Activated naive CD4-positive, alpha-beta T cell (primary cell): ENCODE measurements at places on chromosomes 7 and 10.
A peak's percentile ranks its signal among the peaks of the same experiment; 100 is the strongest.

- DNase-seq: no peak
Measured at GRCh38 chr7:39845006-39845405, 105.0 kb upstream of the CDK13 start.

GRCh38 chr10:132971448-132972148 is 29.2 kb upstream of the CFAP46 start:
- DNase-seq: no peak

GRCh38 chr7:7791523-7791922 is 73.1 kb upstream of the RPA3 start:
- no peak for DNase-seq

GRCh38 chr7:69076566-69076965 is 521.7 kb upstream of the AUTS2 start:
- DNase-seq: no peak

- no peak for DNase-seq
Measured at GRCh38 chr10:132058111-132058745, 7.5 kb upstream of the JAKMIP3 start.

DNA sequence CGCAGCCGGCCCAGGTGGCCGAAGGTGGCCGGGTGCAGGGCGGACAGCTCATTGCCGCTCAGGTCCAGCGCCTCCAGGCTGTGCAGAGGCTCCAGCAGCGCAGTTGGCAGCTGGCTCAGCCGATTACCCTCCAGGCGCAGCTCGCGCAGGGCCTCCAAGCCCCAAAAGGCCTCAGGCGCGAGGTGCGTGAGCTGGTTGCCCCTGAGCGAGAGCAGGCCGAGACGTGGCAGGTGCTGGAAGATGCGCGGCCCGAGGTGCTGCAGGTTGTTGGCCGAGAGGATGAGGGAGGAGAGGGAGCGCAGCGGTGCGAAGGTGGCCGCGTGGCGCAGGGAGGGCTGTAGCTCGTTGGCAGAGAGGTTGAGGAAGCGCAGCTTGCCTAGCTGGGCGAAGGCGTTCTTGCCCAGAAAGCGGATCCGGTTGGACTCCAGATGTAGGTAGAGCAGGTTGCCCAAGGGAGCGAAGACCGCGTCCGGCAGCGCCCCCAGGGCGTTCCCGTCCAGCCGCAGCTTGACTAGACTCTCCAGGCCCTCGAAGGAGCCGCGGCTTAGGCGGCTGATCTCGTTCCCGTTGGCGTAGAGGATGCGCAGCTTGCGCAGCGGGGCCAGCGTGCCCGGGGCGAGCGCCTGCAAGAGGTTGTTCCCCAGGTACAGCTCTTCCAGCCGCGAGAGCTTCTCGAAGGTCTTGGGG is 923 bp downstream of the TRIL start:
- DNase-seq: no peak

DNA sequence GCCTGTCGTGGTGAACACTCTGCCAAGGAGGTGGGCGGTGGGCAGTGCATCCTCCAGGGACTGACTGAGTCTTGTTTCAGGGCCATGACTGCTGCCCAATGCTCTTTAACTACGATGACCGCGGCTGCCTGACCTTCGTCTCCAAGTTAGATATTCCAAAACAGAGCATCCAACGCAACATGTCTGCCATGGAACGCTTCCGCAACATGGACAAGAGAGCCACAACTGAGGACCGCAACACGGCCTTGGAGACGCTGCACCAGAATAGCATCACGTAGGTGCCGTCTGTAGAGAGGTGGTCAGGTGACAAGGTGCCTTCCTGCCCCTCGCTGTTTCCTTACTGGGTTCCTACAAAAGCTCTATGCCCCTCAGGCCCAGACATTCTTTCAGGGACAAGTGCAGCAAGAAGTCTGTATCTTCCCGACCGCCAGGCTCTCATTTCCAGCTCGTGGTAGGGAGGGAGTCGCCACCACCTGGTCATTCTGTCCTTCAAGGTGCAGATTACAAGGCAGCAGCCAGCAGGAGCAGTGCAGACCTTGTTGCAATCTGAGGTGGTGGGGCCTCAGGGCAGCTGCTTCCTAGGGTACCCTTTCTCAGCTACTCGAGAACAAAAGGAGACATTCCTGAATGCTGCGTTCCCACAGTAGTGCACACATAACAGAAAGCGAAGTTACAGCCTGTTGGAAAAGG is 14.9 kb upstream of the ARPC1B start:
- no peak for DNase-seq

DNA sequence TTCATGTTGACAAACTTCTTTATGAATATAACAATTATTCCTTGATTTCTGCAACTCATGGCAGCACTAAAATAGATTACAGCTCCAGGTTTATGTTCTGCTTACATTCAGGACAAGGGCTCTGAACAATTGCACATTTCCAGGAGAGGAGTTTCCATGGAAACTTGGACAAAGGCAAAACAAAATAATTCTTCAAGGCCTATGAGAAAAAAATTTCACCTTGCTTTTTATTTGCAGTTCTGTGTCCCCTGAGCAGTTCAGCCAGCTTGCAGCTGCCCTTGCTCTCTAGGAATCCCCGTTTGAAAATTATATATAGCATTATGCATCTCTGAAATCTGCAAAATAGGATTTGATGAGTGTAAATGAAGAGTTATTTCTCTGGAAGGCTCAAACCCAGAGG is 71.7 kb downstream of the ARL4A start:
- no peak for DNase-seq

DNA sequence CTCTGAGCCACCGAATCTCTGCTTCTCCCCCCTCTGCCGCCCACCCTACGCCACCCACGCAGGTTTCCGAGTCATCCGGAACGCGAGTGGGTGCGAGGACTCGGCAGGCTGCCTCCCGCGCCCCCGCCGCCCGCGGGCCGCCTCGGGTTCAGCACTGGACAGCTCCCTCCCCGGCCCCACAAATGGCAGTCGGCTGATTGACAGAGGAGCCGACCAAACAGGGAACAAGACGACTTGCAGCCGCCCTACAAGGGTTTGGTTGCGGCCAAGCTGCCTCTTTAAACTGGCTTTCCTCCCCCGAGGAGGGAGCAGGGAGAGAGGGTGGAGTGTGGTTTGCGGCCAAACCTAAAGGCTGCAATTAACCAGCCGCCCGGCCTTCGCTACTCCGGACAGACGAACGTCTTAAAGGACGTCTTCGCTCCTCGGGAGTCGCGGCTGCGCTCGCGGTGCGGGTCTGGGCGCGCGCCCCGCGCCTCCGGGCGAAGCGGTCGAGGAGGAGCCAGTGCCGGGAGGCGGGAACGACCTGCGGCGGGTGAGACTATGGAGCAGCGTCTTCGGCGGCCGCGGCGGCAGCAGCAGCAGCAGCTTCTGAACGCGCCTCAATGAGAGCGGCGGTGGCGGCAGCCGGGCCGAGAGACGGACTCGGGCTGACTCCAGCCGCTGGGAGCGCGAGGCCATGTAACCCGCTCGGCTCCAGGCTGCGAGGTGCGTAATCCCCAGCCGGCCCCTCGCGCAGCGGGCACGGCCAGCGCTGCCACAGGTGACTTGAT is at the start of gene GPR158:
GPR158 (plus strand) TSS at position 541 of the 770 bp plus-strand sequence. CDS start 420 bp downstream, outside the sequence.
- peak; percentile 26 for DNase-seq

GRCh38 chr10:118882741-118883140 is 128.0 kb upstream of the CACUL1 start:
- no peak for DNase-seq

- peak; percentile 48 for DNase-seq
Measured at GRCh38 chr10:74589226-74589673, 237.2 kb upstream of the KAT6B start.

DNA sequence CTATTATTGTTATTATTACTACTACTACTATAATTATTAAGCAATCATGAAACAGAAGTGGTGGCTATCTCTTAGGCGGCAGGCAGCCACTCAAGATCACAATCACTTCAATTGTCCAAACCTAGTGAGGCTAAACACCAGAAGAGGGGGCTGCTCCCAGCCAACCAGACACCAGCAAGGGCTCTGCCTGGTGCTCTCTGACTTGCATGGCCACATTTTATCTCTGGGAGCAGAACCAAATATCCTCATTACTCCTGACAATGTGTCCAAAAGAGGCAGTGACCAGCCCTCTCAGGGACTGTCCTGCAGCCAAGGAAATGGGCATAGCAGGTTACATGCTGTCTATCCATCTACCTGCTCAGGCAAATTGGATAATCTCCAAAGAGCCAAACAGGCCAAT is 187.4 kb upstream of the PDE1C start:
- DNase-seq: no peak
